ENCODE measurements at places on chromosomes 6 and 20.

DNA sequence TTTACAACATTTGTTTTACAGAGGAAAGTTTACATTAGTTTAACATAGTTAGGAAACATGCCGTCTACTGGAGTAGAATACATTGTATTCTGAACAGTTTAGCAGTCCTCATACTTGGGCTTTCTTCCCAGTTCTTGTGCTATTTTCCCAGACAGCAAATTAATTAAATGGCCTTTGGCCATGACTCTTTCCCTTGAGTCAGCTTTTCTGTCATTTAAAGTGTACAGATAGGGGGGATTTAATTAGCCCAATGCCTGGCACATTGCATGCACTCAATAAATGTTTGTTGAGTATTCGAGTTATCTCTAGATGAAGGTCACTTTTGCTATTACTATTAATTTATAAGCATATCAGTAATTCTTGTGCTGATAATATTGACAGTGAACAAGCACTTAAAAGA is 1.6 kb downstream of the TMEM244 start:
- no peak for DNase-seq

DNA sequence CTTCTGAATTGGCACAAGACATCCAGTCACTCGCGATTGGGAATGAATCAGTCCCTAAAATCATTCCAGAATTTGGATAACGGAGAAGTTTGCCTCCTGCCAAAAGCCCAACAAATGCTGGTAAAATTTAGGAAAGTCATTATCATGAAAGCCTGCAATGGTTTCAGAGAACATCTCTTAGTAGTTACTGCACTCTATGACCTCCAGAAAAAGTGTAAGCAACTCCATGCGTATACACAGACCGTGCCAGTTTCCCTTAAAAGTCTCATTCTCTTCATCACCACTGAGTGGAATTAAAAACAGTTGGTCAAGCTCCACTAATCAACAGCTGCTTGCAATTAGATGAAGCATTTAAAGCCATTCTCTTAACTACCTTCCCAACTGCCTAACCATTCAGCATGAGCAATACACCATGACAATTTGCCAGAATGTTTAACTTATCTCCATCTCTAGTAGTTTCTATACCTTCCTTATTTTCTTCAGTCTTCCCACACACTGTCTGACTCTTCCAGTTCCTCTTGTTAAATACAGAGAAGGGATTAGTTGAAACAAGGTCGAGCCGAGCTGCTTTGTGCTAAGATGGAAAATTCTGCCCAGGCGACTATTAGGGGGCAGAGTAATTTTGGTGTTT is 183.6 kb upstream of the PRDM1 start:
- DNase-seq, result peak; percentile 57

GRCh38 chr6:152441902-152442301 is 195.3 kb downstream of the SYNE1 start:
- no peak for DNase-seq

- DNase-seq, result no peak
Measured at GRCh38 chr6:26223228-26223627, 136.0 kb downstream of the HFE start.

DNA sequence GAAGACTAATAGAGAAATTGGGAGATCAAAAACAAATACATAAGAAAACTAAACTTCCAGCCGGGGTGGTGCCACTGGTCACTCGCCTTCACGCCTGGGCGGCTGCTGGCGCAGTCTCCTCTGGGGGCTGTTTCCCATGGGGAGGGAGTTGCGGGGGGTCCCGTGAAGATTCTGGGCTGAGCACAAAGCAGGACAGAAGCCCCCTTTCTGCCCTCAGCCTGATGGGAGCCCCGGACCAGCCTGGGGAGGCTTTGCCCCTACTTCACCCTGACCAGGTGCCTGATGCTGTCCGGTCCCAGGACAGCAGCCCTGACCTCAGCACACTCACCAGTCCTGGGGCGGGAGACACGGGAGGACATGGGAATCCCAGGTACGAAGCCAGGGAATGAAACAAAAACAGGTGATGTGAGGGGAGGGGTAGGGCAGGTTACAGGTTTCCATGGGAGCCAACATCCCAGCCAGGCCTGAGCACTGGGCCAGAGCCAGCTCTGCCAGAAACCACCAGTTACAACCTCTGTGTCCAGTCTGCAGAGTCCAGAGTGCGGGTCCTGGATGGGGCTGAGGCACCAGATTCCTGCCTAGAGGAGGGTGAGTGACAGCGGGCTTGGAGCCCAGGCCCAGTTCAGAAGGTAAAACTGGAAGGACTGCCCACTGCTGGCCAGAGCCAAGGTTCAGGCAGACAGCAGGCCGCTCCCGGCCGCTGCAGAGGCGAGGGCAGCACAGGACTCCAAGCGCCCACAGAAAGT is 326.4 kb downstream of the TAF4 start:
- DNase-seq, result no peak

- no peak for DNase-seq
Measured at GRCh38 chr6:16544521-16544920, 216.7 kb downstream of the ATXN1 start.

DNA sequence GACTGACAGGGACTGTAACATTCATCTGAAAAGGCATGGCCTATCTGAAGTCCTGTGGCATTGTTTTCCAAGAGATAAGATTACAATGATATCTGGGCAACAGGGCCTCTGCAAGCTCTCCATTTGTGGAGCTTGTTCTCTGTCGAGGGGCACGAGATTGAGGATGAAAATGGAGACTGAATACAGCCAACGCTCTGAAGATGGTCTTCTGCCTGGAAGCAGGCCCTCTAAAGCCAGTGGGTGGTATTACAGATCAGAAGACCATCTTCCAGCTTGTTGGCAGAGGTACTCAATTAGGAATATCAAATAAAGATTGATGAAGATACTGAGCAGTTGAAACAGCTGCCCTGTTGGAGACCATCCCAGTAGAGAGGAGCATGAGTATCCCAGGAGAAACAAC is 288.2 kb downstream of the CENPW start:
- DNase-seq, result no peak

- DNase-seq, result no peak
Measured at GRCh38 chr6:105091140-105091829, 88.5 kb downstream of the POPDC3 start.

GRCh38 chr6:100088009-100088408 is 94.0 kb upstream of the MCHR2 start:
- peak; percentile 66 for DNase-seq

DNA sequence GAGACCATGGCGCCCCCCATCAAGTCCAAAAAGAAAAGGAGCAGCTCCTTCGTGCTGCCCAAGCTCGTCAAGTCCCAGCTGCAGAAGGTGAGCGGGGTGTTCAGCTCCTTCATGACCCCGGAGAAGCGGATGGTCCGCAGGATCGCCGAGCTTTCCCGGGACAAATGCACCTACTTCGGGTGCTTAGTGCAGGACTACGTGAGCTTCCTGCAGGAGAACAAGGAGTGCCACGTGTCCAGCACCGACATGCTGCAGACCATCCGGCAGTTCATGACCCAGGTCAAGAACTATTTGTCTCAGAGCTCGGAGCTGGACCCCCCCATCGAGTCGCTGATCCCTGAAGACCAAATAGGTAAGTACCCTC is 41.7 kb upstream of the NAA20 start:
- DNase-seq, result peak; percentile 18

DNA sequence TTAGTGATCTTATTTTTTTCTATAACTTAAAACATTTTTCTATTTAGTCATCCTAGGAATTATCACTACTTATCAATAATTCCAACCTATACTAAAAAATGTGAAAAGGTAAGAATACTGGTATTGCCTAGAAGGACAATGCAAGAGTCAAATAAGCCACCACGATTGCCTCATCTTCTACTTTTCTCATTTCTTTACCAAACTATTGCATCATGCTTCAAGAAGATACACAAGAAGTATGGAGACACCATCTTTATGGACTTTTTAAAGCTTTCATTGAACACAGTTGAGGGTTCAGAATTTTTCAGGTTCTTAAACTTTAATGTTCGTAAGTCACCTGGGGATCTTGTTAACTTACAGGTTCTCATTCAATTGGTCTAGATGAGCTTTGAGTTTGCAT is 25.9 kb downstream of the ELOVL2 start:
- no peak for DNase-seq

DNA sequence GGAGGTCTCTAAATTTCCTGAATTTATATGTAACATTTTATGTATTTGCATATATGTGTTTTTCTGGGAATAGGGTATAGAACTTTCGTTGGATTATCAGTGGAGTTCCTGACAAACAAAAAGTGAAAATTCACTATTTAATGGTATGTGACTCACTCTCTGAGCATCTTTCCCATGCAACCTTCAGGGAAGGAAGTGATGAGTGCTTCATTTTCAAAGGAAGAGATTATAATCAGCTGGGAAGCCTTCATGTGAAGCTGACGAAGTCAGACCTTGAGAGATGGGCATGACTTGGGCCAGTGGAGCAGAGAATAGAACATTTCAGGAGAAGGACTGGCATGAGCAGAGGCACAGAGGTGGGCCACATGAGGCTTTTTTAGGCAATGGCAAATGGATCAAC is 72.7 kb downstream of the FAXC start:
- no peak for DNase-seq

DNA sequence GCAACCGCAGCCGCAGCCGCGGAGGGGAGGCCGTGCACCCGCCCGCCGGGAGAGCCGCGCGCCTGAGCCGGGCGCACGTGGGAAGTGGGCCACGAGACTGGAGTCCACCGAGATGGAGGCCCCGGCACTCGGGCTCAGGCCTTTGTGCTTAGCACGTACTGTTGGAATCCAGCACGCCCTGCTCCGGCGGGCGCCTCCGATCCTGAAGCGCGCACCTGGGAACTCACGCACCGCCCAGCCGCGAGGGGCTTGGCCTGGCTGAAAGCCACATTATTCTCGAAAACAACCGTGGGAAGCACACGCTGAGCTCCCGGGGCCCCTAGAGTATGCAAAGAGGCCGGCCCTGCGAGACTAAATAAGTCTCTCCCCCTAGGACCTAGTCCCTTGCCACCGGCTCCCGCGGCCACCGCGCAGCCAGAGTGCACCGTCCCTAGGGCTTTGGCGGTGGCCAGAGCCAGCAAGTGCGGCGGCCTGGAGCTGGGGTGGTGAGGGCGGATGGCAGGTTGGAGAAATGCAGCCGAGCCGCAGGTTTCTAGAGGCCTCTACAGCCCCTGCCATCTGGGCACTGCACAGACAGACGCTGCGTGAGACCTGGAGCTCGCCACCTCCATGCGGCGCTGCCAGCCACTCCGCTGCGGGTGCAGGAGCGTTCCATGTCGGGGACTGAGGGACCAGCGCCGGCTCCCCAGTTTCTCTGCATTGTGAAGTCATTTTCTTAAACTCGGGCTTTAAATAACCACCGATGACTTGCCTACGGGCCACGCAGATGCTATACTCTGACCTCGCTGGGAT is 42.0 kb upstream of the LY86 start:
- DNase-seq, result no peak

- DNase-seq, result no peak
Measured at GRCh38 chr6:91407706-91408105, 820.8 kb upstream of the MAP3K7 start.

DNA sequence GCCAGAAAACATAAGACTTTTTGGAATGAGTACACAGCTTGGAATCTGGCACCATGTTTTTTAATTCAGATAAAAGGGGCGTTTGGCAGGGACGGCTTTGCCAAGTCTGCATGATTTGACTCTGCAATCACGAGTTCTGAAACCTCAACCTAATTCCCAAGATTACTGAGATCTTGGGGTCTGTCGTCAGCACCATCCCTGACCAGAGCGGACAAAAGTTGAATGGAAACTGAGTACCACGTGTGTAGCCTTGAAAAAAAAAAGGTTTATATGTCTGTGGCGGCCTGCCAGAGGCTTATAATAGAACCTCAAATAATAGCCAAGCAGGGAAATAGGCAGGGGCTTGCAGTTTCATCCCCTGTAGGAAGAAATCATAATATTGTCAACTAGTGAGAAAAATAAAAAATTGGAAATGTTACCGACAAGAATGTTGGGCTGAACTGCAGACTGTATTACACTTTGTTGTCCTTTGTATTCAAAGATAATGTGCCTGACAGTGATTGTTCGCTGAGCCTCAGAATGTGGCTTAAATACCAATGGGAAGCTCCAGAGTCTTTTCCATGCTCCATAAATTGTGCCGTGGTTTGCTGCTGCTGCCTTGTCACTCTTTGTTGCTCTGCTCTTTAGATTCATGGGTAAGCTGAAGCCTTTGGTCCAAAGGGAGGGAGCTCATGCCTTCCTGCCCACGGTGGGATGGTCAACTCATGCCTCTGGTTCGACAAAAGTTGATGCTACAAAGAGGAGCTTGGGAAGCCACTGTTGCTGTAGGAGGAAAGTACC is 118.8 kb upstream of the ARID1B start:
- peak; percentile 82 for DNase-seq

GRCh38 chr6:16743664-16744210 is 17.5 kb downstream of the ATXN1 start:
- no peak for DNase-seq

DNA sequence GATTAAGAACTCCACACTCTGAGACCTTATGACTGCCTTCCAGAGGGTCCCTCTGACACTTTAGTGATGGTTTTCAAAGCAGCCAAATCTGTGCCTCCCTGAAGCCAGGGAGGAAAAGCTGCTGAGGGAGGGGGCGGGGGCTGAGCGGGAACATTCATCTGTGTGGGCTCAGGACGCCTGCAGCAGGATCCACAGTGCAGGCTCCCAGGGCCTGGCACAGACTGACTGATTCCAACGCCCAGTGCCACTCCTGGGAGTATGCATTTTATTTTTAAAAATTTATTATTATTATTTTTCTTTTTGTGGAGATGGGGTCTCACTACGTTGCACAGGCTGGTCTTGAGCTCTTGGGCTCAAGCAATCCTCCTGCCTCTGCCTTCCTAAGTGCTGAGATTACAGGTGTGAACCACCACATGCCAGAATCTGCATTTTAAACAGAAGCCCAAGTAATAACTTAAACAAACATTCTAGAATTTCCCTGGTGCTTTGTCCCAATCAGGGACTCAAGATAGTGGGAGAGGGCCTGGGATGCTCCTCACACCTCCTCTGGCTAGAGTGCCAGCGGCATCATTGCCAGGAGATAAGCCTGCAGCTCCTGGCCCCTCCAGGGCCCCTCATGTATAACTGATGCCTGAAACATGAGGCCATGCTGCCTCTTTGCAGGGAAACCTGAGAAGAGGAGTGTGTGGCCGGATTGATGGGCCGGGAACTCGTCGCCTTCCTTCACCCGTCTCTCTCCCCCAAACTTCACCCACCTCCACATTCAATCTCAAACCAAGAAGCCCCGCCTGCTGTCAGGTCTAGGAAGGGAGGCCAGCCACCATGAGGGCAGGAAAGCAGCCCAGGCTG is 438 bp upstream of the TMC2 start:
- no peak for DNase-seq

DNA sequence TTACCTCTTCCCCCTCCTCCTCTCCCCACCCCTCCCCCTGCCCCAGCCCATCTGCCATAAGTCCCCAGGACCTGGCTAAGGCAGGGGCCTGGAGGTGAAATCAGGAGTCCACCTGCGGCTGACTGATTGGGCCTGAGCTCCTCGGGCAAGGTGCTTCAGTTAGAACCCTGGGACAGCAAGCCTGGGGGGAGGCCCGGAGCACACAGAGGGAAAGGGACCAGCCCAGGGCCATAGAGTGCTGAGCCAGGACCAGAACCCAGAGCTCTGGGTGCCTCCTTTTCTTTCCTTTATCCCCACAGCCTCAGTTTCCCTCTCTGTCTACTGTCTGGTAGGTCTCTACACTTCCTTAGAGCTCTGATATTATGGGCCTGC is 35.7 kb upstream of the VEGFA start:
- no peak for DNase-seq

Data from AG08395 (cell line).